Activated CD4-positive, alpha-beta T cell treated with anti-CD3 and anti-CD28 coated beads, Interleukin-2, amount 10 ng/mL, durations not matched to agents 7 days and 5 days (primary cell): ENCODE measurements at places on chromosomes 4 and X. TPM values are rescaled to one million over a fixed set of nuclear protein-coding genes. Genes with fewer than 3 reads are reported as not detected.

DNA sequence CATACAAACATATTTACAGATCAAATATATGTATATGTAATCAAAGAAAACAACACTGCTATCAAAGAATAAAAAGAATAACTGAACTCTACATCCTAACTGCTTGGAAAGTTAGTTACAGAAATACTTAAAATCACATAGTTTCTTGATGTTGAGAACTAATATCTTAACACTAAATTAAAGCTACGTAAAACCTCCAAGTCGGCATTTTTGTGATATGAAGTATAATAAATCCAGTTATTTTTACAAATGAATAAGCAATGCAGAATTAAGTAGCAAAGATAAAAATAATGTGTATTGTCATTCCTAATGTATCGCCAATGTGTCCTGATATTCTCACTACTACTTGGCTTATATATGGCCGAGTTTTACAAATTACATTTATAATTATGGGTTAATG lies 68.4 kb downstream of the JADE1 start:
- no peaks in the 10 kb centered on the region for H3K27me3 ChIP-seq
- H3K4me3 ChIP-seq = no peak overlapping the region
- H3K36me3 ChIP-seq = peaks cover 30% of the 10 kb centered on the region
- no peak overlapping the region for H3K27ac ChIP-seq
- no peaks in the 10 kb centered on the region for H3K4me1 ChIP-seq

- no peaks in the 10 kb centered on the region for H3K4me1 ChIP-seq
- no peaks in the 10 kb centered on the region for H3K27me3 ChIP-seq
- no peak overlapping the region for H3K4me3 ChIP-seq
- H3K36me3 ChIP-seq = no peaks in the 10 kb centered on the region
- H3K27ac ChIP-seq = no peak overlapping the region
Observed at GRCh38 chr4:69999420-69999819, 3.7 kb downstream of the STATH start.

DNA sequence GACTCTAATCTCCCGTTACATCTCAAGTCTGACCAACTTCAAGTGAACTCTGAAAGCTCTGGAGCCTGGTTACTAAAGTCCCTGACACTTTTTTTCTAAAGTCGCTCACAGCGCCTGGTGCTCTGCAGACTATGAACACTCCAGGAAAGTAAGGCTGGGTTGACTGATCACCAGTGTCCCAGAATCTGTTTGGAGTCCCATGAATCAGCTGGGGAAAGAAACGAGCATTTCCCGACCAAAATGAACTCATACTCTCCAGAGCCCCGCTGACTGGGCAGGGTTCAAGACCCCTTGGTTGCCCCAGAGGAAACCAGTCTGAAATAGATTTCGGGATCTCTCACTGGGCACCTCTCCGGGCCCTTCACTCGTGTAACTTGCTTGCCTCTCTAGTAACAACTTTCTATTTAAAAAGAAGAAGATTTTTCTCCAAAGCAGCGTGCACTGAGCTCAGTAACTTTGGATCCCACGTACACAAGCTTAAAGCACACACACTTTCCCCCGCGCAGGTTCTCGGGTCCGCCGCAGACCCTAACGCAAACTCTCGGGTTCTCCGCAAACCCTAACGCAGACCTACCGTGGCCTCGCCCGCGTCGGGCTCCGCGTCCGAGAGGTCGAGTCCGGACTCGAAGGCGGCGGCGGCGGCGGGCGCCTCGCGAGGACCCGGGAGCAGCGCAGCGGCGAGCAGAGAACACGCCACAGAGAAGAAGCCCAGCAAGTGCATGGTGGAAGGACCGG lies 964 bp downstream of the VEGFC start:
- no peaks in the 10 kb centered on the region for H3K36me3 ChIP-seq
- no peak for DNase-seq

DNA sequence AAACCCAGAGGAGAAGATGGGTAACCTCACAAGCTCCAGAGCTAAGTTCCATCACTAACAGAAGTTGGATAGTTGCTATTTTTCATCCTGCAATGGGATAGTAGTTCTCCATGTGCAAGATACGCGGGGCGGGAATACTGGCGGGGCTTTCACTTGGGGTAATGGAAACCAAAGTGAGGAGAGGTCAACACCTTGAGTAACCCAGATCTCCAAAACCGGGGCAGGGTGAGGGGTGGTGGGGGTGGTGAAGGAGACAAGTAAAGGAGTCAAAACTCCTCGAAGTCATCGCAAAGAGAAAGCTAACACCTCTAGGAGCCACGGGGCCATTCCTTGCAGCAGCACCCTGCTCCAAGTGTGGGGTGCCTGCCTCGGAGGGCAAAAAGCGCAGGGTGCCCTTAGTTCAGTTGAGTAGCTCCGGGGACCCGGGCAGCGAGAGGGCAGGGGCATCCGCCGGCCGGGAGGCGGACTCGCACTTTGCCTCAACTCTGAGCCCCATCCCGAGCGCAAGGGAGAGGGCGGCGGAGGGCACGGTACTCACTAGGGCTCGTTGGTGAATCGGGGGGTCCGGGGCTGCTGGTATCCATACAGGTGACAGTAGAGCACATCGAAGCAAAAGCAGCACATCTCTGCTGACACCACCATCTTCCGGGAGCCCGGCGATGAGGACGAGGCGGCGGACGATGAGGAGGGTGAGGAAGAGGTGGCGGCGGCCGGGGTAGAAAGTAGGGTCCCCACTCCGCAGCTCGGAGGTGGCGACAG lies 645 bp downstream of the AMMECR1 start:
- H3K4me1 ChIP-seq = peaks cover 24% of the 10 kb centered on the region
- peak; percentile 21 for DNase-seq
- H3K27me3 ChIP-seq = peaks cover 3% of the 10 kb centered on the region
- H3K27ac ChIP-seq = peak overlapping the region; percentile 88

DNA sequence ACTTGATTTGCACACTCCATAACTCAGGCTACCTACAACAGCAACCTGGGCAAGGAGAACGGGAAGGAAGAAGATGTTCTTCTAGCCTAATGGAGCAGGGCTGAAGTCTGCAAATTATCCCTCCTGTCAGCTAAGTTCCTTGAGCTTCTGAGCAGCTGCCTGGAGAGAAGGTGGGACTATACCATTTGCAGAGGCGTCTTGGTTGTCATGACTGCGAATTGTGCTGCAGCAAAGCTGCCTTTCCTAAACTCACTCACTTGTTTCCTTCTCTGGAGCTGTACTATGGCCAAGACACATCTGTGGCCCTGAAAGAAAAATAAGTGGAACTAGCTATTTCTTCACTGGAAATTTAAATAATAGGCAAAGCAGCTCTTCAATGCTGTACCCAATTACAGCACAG lies 682.4 kb upstream of the GRIA3 start:
- no peak overlapping the region for H3K4me3 ChIP-seq
- no peaks in the 10 kb centered on the region for H3K36me3 ChIP-seq
- no peak overlapping the region for H3K27ac ChIP-seq
- no peaks in the 10 kb centered on the region for H3K27me3 ChIP-seq
- H3K4me1 ChIP-seq = no peaks in the 10 kb centered on the region

- H3K27me3 ChIP-seq = no peaks in the 10 kb centered on the region
- H3K27ac ChIP-seq = no peak overlapping the region
- DNase-seq = no peak
- H3K4me1 ChIP-seq = no peaks in the 10 kb centered on the region
- H3K4me3 ChIP-seq = no peak overlapping the region
Observed at GRCh38 chrX:101276238-101276637, 14.9 kb downstream of the TAF7L start.

Gene ADRA2C
- total RNA-seq = not detected

GRCh38 chr4:142840516-142841123 lies 5.5 kb downstream of the INPP4B start:
- peaks cover 22% of the 10 kb centered on the region for H3K4me1 ChIP-seq
- H3K27me3 ChIP-seq = no peaks in the 10 kb centered on the region
- H3K27ac ChIP-seq = no peak overlapping the region
- H3K36me3 ChIP-seq = no peaks in the 10 kb centered on the region
- H3K4me3 ChIP-seq = no peak overlapping the region

DNA sequence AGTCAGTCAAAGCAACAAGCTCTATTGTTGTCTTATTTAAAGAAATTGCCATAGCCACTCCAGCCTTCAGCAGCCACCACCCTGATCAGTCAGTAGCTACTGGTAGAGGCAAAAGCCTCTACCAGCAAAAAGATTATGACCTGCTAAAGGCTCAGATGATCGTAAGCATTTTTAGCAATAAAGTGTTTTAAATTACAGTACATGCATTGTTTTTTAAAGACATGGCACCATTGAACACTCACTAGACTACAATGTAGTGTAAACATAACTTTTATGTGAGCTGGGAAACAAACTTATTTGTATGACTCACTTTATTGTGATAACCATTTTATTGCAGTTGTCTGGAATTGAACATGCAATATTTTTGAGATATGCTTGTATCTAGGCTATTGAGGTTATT lies 32.3 kb upstream of the DYNLT3 start:
- no peaks in the 10 kb centered on the region for H3K27me3 ChIP-seq
- no peak overlapping the region for H3K4me3 ChIP-seq
- no peaks in the 10 kb centered on the region for H3K36me3 ChIP-seq

GRCh38 chr4:184628103-184628502 lies 21.1 kb downstream of the CASP3 start:
- peaks cover 81% of the 10 kb centered on the region for H3K36me3 ChIP-seq
- no peaks in the 10 kb centered on the region for H3K27me3 ChIP-seq
- H3K4me1 ChIP-seq = peaks cover 48% of the 10 kb centered on the region
- DNase-seq = no peak
- no peak overlapping the region for H3K4me3 ChIP-seq
- no peak overlapping the region for H3K27ac ChIP-seq

DNA sequence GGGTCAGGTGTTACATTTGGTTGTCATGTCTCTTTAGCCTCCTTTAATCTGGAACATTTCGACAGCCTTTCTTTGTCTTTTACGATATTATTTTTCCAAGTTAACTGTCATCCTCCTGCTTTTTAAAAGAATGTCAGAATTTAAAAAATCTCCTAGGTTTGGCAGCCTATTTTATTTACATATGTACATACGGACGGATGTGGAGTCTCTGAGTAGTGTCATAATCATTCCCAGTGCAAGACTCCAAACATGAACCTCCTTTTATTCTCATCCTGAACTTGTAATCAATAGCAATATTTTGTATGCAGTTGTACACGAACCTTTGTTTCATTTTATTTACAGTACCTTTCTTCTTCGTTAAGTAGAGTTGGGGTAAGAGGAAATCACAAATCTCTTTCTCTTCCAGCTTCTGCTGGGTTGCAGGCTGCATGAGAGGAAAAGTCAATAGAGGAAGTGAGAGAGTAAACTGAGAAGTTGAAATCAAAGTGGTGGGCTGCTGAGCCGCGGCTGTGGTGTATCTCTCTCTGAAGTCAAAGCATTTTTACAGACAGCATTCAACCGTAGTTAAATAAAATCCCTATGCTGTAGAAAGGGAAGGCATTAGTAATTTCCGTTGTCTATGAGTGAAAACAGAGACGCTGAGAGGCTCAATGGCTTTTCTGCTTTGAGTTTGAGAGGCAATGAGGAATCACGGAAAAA lies 53.9 kb upstream of the RPS6KA3 start:
- H3K27me3 ChIP-seq = no peaks in the 10 kb centered on the region
- peak; percentile 26 for DNase-seq
- peaks cover 22% of the 10 kb centered on the region for H3K4me1 ChIP-seq
- no peaks in the 10 kb centered on the region for H3K36me3 ChIP-seq
- H3K4me3 ChIP-seq = peak overlapping the region; percentile 37

DNA sequence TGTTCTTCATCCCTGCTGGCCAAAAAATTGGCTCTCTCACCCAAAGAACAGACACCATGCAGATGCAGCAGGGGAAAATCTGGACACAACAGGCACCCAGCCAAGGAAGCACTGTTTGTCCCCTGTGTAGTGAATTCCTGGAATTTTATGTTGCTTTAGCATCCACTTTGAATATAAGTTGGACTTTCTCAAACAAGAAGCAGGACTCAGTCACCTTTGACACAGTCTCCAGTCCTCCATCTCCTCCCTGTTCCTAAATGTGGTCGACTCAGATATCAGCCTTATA lies 11.8 kb downstream of the ZNF182 start:
- H3K36me3 ChIP-seq = peaks cover 88% of the 10 kb centered on the region
- no peaks in the 10 kb centered on the region for H3K27me3 ChIP-seq
- DNase-seq = no peak
- peak overlapping the region; percentile 4 for H3K27ac ChIP-seq
- no peak overlapping the region for H3K4me3 ChIP-seq
- H3K4me1 ChIP-seq = peaks cover 21% of the 10 kb centered on the region
